ENCODE measurements at places on chromosomes 2 and 18.

- DNase-seq, result no peak
Observed at GRCh38 chr2:104888489-104889258, 34.8 kb downstream of the POU3F3 start.

DNA sequence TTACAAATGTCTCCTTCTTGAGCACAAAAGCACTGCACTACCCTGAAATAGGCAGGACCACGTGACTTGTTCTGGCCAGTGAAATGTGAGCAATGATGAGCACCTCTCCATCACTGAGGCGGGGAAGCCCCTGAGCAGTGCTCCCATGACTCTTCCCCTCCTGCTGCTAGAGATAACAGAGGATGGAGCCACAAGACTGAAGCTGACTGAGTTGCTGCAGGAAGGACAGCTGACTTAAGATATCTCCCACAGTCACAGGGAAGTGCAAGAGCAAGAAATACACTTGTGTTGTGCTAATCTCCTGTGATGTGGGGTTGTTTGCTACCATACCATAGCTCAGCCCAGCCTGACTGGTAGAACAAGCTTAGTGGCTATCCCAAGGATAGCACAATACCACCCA lies 38.7 kb downstream of the STK39 start:
- DNase-seq, result no peak

DNA sequence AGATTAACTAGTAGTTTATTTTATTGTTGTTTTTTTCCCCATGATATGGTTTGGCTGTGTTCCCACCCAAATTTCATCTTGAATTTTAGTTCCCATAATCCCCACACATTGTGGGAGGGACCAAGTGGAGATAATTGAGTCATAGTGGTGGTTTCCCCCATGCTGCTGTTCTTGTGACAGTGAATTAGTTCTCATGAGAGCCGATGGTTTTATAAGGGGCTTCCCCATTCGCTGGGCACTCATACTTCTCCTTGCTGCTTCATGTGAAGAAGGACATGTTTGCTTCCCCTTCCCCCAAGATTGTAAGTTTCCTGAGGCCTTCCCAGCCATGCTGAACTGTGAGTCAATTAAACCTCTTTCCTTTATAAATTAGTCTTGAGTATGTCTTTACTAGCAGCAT lies 36.5 kb downstream of the GALNT14 start:
- DNase-seq, result no peak

GRCh38 chr2:110906613-110907298 lies 174.4 kb downstream of the ACOXL start:
- DNase-seq, result no peak

GRCh38 chr2:97844311-97844859 lies 131.0 kb downstream of the ZAP70 start:
- no peak for DNase-seq

DNA sequence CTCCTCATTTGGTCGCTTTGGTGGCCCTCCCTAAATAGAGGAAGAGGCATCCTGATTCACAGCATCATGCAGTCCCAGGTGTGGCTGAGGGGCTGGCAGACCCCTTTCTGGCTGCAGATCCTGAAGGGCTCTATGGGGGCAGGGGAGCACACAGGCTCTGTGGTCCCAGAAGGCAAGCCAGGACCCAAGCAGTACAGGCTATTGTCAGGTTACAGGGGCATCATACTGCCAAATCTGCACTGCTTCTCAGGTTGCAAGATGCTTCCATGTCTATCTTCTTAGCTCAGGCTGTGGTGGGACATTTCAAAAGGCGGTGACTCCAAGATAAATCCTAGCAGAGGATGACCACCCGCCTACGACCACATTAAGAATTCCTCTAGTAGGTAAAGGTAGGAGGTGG lies 54.3 kb downstream of the TTC32 start:
- no peak for DNase-seq

DNA sequence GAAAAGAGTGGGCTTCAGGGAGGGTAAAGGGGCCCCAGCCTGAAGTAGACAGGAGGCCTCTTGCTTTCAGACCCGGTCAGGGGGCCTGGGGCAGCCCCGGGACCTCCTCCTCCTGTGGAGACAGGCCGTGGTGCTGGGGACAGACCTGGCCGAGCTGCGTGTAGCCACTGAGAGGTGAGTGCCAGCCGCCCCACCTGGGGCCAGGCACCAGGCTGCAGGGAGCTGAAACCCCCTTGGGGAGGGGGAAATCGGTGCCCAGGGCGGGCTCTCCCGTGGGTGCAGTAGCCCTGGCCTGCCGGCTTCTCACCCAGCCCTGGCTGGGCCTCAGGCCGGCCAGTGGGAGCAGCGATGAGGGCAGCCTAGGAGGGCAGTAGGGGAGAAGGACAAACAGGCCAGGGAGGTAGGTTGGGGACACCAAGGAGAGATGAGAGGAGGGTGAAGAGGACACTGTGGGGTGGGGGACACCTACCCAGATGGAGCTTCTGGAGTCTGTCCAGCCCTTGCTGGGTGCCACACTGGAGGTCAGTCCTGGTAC lies 24.0 kb downstream of the CROCC2 start:
- DNase-seq, result no peak
